ENCODE measurements at places on chromosomes 2 and 18.
A peak's percentile ranks its signal among the peaks of the same experiment; 100 is the strongest.

DNA sequence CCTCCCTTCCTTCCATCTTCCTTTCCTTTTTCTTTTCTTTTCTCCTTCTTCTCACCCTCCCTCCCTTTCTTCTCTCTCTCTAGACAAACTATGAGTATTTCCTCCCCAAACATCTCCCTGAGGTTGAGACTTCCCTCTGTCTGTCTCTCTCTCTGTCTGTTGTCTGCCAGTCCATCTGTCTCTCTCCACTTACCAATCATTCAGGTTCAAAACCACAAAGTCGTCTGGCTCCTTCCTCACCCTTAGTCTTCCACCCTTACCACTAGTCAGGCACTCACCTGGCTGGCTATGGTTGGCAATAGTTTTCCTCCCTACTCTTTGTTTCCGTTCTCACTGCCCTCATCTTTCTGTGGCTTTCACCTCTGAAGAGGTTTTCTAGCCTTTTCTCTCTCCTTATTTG is 12.9 kb downstream of the CCL20 start:
- DNase-seq: no peak

DNA sequence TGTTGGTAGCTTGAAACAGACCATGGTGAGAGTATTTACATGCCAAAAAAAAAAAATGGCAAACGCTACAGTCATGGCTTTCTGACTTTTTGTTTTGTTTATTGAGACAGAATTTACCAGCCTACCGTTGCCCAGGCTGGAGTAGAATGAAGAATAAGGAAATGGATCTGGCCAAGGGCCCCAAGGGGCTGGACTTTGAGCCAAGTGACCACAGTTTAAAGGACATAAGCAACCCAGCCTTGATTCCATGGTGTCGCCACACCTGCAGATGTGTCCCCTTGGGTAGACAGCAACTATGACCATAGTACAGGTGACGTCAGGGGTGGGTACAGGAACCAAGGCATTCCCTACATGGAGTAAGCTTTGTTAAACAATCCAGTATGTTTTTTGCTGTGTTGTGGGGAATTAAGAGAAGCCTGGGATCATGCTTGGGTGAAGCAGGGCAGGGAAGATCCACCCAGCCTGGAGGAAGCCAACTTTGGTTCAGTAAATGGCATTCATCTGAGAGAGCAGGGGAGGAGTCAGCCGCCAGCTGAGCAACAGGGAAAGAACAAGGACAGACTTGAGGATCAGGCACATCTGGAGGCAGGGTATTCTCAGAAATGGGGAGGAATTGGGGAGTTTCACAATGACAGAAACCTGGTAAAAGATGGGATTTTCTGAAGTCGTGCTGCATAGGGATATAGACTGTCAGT is 110.3 kb upstream of the SH3BP4 start:
- DNase-seq: no peak

- no peak for DNase-seq
These were observed 185.2 kb upstream of the ID2 start for GRCh38 chr2:8496617-8497016.

DNA sequence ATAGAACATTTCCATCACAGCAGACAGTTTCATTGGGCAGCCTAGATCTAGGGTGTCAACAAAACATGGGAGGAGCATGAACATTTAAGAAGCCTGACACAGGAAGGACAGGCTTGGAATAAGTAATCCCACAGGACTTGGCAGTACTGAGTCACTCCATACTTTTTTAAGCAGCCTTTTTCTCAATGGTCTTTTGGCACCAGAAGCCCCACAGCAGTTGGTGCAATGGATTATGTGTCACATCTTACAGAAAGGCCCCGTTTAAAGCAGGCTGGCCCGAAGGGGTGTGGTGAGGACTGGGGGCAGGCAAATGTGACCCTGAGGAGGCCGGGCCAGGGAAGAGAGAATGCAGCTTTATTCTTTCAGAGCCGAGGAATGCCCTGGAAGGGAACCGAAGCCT is 26.6 kb downstream of the SPTBN1 start:
- DNase-seq: peak; percentile 64

GRCh38 chr2:127044165-127044718 is 62.7 kb downstream of the BIN1 start:
- no peak for DNase-seq

- no peak for DNase-seq
These were observed 21.4 kb downstream of the KCNS3 start for GRCh38 chr2:17899871-17900270.

DNA sequence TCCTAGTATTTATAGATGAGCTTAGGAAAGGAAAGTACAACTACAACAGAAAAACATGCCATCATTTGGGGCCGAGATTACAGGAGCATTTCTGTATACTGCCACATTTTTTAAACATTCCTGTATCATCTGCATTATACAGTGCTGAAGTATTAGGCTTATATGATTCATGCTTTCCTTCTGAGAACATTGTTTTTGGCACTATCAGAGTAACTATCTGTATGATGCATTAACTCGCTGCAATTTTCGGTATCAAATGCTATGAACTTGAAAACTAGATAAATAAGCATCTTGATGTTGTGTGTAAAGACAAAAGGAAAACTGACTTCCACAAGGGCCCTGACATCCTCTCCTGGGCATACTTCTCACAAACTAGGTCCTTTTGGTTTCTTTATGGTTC is 102.0 kb downstream of the RIT2 start:
- no peak for DNase-seq

- no peak for DNase-seq
These were observed 151.5 kb downstream of the UPP2 start for GRCh38 chr2:158253170-158253569.

DNA sequence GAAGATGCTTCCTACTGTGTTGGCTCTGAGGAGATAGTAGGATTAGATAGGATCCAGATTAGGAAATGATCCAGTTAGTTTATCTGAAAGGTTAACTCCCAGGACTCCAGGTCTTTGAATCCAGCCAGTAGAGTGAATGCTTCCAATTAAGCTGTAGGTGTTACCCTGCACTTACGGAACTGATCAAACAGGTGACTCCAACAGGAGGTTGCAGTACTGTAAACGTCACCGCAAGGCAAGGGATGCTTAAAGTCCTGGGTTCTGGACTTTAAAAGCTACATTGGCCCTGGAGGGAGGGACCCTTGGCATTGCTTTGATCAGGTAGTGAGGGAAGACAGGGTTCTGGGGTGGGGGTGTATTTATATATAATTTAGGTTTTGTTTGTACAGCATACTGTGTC is 5.6 kb downstream of the LGALSL start:
- DNase-seq: no peak

- no peak for DNase-seq
These were observed 22.3 kb downstream of the ORC4 start for GRCh38 chr2:147998203-147998602.

DNA sequence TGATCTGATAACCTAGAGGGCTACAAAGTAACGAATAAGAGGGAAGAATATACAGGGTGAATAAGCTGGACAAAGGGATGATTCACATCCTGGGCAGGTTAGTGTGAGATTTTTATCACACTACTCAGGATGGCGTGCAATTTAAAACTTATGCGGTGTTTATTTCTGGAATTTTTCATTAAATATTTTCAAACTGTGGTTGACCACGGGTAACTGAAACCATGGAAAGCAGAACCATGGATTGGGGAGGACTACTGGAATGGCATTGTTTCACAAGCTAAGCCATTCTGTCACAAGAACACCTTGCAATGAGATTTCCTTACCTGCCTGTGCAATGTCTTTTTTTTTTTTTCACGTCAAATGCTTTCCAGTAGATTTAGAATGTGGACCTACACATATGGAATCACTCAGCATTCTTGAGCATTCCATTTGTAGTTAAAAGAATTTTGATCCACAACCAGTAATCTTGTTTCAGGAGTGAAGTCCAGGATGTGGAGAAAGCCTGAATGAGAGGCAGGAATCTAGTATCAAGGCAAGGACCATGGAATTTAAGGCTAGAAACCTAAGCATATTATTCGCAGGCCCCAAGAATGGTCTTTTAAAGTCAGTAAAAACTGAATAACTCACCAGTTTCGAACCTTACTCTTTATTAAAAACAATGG is 8.0 kb upstream of the CDK15 start:
- DNase-seq: peak; percentile 61

GRCh38 chr2:180524499-180524898 is 455.9 kb upstream of the UBE2E3 start:
- no peak for DNase-seq
